ENCODE measurements at places on chromosomes 2 and 18.

GRCh38 chr2:120896901-120897300 is 161.2 kb downstream of the GLI2 start:
- no peak for DNase-seq

DNA sequence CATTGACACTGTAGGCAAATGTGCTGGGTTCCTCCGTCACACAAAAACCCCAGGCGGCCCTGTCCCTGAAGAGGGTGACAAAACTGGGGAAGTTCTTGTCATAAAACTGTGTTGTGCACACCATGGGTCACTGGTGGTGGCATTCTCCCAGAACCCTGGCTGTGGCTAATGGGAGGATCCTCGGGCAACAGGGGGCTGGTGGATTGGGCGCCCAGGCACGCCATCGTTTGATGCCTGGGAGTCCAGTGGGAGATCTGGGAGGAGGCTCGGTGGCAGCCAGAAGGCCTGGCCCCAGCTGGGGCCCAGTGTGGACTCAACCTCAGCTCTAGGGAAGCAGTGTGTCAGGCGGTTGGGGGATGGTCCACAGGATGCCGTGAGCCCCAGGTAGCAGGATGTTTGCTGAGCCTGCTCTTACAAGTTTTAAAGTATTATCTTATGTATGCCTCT is 140.7 kb downstream of the ACOXL start:
- no peak for DNase-seq

DNA sequence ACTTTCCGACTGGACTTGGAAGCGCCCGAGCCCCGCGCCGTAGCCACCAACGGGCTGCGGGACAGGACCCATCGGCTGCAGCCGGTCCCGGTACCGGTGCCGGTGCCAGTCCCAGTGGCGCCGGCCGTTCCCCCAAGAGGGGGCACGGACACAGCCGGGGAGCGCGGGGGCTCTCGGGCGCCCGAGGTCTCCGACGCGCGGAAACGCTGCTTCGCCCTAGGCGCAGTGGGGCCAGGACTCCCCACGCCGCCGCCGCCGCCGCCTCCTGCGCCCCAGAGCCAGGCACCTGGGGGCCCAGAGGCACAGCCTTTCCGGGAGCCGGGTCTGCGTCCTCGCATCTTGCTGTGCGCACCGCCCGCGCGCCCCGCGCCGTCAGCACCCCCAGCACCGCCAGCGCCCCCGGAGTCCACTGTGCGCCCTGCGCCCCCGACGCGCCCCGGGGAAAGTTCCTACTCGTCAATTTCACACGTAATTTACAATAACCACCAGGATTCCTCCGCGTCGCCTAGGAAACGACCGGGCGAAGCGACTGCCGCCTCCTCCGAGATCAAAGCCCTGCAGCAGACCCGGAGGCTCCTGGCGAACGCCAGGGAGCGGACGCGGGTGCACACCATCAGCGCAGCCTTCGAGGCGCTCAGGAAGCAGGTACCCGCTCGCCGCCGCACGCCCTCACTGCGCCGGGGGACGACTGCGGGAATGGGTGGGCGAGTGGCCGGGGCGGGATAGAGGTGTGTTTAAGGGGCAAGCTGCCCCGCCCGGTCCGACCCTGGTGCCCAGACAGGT is 713 bp downstream of the ATOH8 start:
- DNase-seq: no peak

- DNase-seq: no peak
These were observed 10.4 kb downstream of the IL36A start for GRCh38 chr2:113015655-113016054.

DNA sequence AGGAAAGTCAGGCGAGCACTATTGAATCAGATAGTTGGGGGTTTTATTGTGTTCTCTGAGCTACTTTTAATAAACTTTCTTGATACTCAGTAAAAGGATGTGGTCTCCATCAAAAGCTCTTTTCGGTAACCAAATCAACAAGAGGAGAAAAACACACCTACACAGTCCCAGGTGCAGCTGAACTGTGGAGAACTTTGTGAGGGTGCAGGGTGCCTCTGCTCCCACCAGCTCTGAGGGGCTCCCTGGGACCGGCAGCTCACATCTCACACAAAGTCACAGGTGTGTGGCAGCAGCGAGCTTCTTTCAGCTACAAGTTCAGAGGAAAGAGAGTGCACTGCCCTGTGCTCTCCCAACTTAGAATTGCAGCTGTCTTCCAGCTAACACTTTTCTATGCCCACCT is 650.4 kb downstream of the RNF144A start:
- no peak for DNase-seq

DNA sequence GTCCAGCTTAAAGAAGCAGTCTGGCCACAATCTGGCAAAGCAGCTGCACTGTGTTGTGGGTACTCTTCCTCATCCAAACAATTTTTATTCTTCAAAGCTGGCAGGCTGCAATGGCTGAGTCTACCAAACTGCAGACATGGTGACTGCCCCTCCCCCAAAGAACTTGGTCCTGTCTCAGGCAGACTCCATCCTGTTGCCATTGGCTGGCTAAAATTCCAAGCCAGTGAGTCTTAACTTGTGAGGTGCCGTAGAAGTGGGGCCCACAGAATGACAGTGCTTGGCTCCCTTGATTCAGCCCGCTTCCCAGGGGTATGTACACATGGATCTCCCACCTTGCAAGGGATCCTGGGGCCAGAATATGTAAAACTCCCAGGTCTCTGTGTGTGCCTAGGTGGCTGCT is 14.5 kb upstream of the NXPH2 start:
- DNase-seq: no peak

GRCh38 chr2:99886418-99886817 is 256.0 kb downstream of the AFF3 start:
- no peak for DNase-seq

DNA sequence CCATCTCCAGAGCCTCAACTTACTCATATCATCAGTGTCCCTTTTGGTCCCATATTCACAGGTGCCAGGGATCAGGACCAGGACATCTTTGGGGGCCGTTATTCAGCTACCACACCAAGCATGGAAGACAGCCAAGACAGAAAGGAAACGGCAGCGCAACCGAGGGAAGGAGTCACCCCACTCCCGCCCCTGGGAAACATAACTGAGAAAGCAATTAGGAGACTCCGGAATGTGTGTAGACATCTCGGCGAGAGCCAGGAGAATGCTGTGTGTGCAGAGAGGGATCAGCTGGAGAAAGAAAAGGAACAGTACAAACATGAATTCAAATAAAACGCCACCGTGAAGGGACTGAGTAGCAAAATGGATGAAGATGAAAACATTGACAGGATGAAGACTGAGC is 13.4 kb upstream of the BOK start:
- no peak for DNase-seq

- DNase-seq: no peak
These were observed 250.6 kb downstream of the EIPR1 start for GRCh38 chr2:3126911-3127621.

GRCh38 chr2:215107216-215108056 is 31.0 kb downstream of the ABCA12 start:
- no peak for DNase-seq

- no peak for DNase-seq
These were observed 44.4 kb upstream of the LRRTM4 start for GRCh38 chr2:77566582-77566981.

DNA sequence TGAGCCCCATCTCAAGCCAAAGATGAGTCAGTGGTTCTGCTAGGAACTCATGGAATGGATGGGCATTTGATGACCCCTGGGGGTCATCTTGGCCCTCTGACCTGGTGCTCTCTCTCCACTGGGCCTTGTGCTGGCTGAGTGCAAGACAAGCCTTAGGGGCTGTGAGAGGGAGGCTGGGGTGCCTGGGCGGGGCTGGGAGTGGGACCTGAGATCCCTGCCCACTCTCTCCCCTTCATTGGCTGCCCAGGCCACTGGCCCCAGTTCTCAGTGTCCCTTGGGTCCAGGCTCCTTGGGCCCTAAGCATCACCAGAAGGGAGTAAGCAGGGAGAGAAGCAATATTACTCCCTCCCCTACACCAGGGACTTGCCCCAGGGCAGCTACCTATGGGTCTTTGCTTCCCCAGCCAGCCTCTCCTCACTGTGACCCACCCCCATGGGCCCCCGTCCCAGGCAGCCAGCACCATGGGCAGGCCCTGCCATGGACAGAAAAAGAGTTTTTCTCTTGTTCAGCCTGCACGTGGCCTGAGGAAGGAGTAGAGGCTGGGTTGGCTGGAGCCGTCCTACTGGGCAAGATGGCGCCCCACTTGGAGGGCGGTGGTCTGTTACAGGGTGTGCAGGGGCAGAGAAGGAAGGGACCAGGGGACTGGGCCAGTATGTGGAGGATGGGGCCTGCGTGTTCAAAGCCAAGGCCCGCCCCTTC is 33.6 kb downstream of the ATOH8 start:
- no peak for DNase-seq

DNA sequence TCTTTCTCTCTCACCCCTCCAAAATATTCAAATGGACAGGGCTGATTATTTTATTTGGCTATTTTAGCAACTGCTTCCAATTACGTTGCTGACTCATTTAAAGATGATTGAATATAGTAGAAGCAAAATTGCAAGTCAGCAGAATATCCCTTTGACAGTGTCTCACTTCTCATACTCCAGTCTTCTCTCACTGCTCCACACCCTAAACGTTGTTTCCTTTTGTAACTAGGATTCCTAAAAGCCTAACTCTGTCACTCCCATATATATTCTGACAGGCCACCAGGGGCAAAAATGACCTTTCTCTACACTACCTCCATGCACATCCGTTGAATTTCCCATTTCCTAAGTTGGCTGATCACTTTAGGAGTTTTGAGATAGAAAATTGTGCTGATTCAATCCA is 351.1 kb downstream of the RND3 start:
- no peak for DNase-seq

GRCh38 chr2:3001615-3002560 is 375.7 kb downstream of the EIPR1 start:
- DNase-seq: no peak

DNA sequence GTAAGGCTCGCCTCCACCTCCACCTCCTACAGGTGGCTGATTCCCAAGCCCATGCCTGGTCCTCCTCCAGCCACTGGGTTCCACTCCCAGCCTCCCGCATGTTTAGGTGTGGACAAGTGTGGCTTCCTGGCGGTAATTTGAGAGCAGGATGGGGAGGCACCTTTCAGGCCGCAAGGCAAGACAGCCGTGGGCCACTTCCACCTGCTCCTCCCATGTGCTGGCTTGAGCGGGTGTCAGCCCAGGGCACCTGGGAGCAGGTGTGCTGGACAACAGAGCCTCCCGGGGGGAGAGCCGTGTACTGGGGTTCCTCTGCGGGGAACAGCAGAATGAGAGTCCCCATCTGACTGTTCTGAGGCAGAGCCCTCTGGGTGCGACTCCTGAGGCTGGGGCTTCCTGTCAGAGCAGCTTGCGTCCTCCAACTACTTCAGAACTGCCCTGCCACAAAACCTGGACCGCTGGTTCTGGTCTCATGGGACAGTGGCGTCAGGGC is 83.9 kb downstream of the TPO start:
- peak; percentile 57 for DNase-seq

- no peak for DNase-seq
These were observed 349.6 kb upstream of the UBE2E3 start for GRCh38 chr2:180630756-180631155.

DNA sequence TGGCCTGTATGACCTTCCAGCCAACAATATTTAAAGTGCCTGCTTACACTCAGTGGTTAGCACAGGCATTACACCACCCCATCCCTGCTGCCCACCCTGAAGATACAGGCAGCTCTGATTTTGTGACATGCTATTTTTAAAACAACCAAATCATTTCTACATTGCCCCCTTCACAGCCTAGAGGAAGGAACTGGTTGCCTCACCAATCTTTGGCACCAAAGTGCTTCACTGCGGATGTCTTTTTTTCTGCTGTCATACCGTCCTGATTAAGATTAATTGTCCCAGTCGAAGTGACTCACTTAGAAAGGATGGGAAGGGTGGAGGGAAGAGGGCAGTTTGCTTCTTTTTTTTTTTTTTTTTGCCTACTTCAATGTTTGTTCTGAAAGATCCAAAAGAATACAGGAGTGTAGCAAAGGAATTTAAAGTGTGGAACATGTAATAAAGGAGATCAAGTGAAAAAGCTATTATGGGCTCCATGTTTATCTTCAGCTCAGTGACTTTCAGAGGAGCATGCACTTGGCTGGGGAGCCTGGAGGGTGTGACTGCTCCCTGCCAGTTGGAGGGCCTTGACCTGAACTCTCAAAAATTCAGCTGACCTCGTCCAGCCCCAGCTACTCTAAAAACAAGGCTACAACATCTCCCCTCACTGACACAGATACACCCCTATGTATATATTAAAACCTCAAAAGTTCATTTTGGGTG is 501.1 kb upstream of the TNP1 start:
- DNase-seq: no peak

- no peak for DNase-seq
These were observed 21.5 kb upstream of the PELI1 start for GRCh38 chr2:64165706-64166105.

DNA sequence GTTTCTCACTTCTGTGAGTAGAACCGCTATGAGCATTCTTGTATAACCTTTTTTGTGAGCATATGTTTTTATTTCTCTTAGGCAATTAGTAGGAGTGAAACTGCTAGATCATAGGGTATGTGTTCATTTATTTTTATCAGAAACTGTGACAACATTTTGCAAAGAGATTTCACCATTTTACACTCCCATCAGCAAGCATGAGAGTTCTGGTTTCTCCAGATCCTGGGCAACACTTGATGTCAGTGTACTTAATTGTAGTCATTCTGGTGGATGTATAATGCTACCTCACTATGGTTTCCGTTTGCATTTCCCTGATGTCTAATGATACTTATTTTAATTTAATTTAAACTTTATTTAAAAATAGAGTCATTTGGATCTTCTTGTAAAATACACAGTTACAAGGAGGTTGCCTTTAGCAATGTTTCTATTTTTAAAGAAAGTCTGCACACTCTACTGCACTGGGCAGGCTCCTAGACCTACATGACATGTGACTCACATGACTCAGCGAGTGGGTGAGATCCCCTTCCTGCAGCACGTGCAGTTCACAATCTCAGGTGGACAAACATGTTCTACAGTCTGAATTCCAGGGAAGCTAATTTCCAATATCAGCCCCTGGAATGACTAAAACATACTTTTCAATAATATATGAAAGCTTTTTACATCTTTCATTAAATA is 127.0 kb upstream of the BCL2L11 start:
- no peak for DNase-seq

DNA sequence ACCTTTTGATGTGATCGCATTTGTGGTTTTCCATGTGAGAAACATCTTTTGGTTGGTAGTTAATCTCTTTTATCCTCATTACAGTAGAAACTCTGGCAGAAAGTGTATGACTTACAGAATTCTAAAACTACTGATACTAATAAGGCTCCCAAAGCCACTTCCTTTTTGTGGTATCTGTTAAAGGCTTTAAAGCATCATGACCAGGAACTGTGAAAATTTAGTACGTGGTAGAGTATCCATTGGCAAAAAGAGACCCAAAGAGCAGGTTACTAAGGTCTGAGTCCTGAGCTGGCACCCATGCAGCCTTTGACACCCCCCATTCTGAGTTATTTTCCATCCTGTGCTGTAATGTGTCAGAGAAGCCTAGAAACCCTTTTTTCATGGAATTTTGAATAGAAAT is 94.5 kb downstream of the DPP4 start:
- DNase-seq: no peak

DNA sequence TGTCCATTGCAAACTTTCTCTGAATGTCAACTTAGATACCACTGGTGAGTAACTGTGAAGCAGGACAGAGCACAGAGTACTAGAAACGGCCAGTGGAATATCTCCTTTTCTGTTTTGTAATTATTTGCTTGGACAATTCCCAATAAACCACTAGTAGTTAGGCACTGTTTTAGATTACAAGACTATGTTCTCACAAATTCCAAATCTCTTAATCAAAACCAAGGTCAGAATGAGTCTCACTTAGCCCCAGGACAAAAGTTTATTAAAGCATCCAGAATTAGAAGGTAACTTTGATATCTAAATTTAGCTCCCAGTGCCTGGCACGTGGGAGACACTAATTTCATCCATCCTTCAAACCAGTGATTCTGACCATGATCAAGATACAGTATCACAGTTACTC is 89.0 kb downstream of the ZNF521 start:
- DNase-seq: no peak
